ENCODE measurements at places on chromosomes 7 and 10.

GRCh38 chr10:48533540-48533939 lies 71.3 kb downstream of the ARHGAP22 start:
- no peak for DNase-seq

DNA sequence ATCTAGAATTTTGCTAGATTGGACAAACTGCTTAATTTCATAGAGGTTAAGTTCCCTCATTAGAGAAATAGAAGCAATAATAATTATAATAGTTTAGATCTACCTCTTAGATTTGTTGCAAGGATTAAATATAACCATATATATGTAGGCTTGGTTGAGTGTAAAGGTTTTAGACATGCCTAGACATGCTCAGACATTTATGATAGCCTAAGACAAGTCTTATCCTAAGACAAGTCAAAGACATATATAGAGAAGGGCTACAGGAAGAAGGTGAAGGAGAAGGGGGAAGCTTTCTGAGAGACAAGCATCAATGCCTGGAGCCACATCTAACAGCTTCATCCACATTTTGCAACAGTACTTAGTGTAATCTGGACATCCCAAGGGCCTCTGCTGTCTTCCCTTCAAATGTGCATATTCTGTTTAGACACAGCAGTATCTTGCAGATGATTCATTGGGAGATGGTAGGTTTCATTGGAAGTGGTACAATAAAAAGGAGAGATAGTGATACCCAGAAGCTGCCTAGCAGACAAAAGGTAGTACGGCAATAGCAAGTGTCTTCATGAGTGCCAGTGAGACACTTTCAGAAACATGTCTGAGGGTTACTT lies 146.5 kb downstream of the HGF start:
- no peak for DNase-seq

DNA sequence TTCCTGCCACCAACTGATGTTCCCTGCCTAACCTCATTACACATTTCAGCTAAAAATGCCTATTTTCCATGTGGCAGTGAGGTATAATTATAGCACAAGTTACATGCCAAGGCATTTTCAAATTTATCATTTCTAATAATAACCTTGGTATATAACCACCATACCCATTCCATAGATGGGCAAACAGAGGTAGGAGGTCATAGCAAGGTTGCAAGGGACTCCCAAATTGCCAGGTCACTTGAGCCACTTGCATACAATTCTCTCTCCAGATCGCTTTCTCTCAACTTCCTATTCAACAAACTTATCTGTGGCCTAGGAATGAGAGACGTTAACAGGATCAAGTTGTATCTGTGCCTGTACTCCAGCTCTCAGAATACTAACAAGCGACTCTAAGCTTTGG lies 108.3 kb downstream of the ATXN7L1 start:
- DNase-seq = no peak

DNA sequence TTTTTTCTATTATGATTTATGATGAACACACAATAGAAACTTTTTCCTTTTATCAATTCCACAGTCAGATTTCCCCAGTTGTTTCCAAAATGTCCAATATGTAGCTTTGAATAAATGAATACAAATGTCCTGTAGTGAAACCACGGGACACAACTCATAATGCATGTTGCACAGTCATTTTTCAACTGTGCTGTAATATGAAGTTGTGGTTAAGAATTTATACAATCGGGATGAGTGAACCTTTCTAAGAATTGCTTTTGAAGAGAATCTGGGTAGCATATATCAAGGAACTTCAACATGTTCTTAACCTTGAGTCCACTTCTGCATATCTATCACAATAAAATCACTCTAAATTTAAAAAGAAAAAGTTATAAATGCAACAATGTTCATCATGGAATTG lies 14.6 kb upstream of the ST7 start:
- no peak for DNase-seq

- DNase-seq = no peak
Observed at GRCh38 chr7:25117226-25118047, 7.6 kb downstream of the CYCS start.

- no peak for DNase-seq
Observed at GRCh38 chr10:77156406-77156879, 481.2 kb downstream of the KCNMA1 start.

DNA sequence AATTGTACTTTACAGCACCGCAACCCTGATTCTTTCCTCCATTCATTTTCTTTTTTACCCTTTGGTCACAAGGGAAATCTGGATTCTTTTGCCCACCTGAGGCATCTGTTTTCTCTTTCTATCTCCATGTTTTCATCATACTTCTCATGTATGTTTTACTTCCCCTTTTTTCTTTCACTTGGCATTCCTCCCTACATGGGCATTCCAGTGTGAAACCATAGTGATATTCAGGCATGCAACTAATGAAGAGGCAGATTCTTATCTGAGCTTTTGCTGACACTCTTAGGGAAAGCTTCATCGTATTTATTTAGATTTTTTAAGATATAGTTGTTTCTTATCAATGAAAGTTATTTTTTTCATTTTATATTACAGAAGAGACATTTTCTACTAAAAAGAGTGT lies 405.2 kb upstream of the TEX47 start:
- DNase-seq = no peak

DNA sequence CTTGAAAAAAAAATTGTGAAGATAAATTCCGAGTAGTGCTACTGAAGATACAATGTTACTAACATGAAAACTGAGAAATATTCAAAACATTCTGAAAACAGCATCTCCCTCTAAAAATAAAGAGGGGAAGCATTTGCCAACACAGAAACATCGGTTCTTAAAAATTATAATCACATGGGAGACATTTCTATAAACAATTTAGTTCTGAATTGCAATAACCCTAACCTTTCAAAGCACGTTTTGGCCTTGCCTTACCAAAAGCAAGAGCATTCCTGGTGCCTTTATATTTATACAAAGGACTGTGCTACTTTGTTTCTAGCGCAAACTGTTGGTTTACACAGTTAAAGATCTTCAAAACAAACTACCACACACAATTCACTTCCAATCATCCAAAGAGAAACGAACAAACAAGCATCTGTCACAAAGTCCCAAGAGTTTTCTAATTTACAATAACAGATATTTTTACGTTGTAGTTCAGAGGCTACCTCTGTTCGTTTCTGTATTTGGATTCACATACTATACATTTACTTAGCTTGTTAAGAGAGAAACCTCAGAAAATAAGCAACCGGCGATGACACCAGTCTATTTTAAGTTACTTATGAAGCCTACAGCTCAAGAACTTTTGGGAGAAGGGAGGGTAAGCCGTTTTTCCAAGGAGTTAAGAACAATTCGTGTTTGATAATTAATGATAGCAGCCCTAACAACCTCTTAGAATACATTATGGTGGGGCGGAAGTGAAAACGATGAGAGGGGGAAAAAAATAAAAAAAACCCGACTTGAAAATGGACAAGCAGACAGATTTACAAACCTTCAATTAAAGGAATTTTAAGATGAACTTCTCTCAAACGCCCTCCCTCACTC lies 1.3 kb downstream of the ABI1 start:
- DNase-seq = no peak

GRCh38 chr10:154348-154747 lies 19.1 kb downstream of the ZMYND11 start:
- no peak for DNase-seq

GRCh38 chr10:34800624-34801023 lies 14.5 kb downstream of the PARD3 start:
- no peak for DNase-seq

- no peak for DNase-seq
Observed at GRCh38 chr7:20798081-20798693, 11.5 kb upstream of the SP8 start.
